ENCODE measurements at places on chromosomes 2 and 18.
A peak's percentile ranks its signal among the peaks of the same experiment; 100 is the strongest.

DNA sequence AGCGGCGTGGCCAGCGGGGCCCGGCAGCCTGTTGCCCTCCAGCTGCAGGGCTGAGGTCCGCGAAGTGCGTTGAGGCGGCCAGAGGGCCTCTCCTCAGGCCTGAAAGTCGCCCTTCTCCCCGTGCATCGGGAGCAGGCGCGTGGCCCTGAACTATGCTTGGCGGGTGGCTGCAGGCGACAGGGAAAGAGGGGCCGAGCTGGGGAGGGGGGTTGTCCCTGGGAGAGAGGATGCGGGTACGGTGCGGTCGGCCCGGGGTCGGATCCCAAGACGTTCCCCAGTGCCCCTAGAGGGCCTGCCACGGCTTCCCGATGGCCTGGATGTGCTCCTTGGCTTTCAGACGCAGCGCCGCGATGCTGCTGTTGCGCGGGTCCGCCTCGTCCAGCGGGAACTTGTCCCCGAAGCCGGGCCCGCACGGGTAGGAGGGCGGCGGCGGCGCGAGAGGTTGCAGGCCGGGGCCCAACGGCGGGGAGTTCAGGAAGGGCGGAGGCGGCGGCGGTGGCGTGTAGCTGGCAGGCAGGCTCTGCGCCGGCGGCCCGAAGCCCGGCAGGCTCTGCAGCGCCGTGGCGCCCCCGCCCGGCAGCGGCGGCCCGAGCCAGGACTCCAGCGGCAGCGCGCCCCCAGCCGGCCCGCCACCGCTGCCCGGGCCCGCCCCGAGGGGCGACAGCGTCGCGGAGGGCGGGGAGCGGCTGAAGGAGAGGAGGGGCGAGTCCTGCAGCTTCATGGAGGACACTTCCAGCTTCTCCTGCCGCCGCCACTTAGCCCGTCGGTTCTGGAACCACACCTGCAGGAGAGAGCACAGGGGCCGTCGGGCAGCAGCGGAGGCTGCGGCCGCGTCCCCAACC is 4.3 kb downstream of the RAX start:
- no peak for DNase-seq

- no peak for DNase-seq
Measured at GRCh38 chr2:104033399-104033798, 820.5 kb upstream of the POU3F3 start.

- DNase-seq, result peak; percentile 20
Measured at GRCh38 chr2:130183512-130184373, 1.7 kb downstream of the MZT2B start.

DNA sequence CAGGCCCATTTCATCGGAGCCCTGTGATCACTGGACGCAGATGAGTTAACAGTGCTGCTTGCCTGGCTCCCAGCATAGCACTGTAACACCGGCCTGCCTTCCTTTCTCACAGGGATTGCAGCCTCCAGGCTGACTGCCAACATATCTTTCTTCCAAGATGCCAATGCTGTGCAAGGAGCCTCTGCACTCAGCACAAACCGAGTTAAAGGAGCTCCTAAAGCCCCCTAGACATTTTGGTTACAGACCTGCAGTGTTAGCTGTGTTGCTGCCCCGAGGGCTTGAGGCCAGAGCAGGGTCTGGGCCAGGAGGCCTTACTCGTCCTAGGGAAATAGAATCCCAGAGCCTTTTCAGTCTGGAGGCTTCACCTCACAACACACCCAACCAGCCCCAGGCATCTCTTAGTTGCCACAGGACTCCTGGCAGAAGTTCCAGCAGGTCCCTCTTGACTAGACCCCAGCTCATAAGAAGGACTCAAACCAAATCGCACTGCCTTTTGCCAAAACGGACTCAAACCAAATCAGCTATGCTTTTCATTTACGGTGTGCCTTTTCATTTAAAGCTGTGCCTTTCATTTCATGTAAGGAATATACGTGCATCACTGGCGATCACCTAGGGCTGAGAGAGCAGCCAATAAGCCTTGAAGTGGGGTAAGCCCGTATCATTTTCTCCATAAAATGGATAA is 58.4 kb upstream of the EML4 start:
- peak; percentile 25 for DNase-seq

DNA sequence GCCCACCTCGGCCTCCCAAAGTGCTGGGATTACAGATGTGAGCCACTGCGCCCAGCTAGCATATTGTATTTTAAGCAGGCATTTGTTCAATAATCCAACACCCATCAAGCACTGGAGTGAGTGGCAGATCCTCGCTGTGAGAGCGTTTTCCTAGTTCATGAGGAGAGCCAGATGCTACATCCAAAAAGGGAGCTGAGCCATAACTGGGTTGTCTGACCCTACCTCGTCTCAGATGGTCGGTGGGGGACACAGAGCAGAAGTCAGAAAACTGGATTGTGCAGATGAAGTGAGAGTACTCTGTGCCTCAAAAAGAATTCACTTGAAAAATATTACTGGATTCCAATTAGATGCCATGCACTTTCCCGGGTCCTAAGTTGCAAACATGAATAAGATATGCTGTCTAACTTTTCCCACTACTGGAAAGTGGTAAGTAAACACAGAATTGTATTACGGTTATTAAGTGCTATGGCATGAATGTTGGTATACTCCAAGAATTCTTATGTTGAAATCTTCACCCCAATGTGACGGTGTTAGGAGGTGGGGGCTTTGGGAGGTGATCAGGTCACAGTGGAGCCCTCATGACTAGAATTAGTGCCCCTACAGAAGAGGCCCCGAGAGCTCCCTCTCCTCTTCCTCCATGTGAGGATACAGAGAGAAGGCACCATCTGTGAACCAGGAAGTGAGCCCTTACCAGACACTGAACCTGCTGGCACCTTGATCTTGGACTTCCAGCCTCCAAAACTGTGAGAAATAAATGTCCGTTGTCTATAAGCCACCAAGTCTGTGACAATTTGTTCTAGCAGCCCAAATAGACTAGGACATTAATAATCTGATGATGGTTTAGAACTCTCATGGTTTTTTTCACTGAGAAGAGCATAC is 21.5 kb downstream of the SOWAHC start:
- no peak for DNase-seq

DNA sequence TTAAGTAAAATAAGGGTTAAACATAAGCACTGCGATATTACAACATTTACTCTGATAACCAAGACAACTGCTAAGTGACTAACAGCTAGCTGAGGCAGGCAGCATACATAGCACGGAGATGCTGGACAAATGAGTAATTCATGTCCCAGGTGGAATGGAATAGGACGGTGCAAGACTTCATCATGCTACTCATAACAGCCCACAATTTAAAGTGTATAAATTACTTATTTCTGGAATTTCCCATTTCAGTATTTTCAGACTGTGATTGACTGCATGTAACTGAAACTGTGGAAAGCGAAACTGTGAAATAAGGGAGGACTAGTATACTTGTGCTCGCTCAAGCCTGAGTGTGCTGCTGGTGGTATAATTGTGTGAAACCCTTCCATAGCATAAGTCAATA is 12.9 kb downstream of the IER3IP1 start:
- DNase-seq, result no peak

DNA sequence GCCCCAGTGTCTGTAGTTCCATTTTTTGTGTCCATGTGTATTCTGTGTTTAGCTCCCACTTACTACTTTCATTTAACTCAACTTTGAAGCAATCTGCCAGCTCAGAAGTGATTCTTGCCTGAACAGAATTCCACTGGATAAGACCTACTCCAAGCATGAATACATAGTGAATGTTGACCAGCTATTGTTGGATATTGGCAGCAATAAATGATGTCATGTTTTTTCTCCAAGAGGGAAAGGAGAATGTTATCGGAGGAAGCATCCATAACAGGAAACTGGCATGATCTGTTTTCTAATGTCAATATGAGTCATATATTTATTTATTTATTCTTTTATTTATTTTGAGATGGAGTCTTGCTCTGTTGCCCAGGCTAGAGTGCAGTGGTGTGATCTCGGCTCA is 36.8 kb upstream of the TRAPPC8 start:
- DNase-seq, result no peak

GRCh38 chr2:218397820-218398436 is 1.7 kb upstream of the CTDSP1 start:
- DNase-seq, result peak; percentile 60

DNA sequence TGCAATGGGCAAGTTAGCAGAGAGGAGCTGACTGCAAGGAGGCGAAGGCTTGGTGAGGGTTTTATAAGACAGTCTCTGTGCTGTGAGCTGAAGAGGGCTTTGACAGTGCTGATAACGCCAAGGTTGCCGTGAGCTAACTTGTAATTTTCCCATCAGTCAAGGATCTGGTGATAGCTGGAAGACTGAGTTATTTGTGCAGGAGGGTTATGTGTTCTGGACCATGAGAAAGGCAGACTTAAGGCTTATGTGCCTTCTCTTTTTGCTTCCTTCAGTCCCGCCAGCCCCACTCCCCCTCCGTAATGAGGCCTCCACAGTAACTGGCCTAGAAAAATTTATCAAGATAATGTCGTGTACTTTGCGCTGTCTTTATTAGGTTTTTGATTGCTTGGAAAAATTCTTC is 94.6 kb downstream of the RTP5 start:
- no peak for DNase-seq

- no peak for DNase-seq
Measured at GRCh38 chr18:10522574-10522973, 3.3 kb upstream of the NAPG start.

GRCh38 chr18:22210311-22210754 is 40.9 kb downstream of the GATA6 start:
- DNase-seq, result no peak

DNA sequence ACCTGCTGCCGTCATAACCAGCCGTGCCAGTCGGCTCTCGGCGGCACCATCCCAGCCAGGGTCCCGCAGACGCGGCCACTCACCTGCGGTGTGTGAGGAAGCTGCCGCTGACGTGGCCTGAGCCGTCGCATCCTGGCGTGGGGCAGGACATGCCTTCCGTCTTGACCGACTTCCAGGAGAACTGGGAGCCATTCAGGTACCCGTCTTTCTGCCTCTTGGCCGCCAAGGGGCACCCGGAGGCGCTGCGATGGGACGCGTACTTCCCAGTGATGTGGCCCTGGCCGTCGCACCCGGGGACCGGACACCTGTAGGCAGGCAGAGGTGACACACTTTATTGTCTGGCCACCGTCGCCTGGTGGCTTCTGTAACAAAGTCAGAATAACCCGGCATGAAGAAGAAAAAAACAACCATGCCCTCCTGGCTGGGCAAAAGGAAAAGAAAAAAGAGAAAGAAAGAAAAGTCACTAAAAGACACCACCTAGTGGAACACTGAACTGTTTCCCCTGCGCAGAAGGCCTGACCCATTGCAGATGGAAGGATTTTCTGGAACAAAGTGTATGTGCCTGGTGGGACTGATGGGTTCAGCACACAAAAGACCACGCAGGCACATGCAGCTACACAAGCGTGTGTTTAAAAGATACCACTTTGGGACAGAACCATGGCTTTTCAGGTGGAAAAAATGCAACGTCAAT is 94.9 kb upstream of the PXDN start:
- no peak for DNase-seq

GRCh38 chr2:127829845-127830246 is 18.9 kb upstream of the WDR33 start:
- no peak for DNase-seq

DNA sequence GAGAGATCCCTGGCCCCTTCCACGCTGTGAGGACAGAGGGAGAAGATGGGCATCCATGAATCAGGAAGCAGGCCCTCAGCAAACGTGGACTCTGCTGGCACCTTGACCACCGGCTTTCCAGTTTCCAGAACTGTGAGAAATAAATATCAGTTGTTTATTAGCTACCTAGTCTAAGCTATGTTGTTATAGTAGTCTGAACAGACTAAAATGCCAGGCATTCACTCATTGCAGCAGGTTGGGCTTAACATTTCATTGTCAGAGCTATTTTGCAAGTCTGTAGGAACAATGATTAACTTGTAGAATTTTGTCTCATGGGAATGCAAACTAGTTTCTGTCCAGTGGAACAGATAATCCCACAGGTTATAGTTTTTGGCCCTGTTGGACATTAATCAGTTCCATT is 24.8 kb upstream of the TBC1D8 start:
- no peak for DNase-seq

- peak; percentile 58 for DNase-seq
Measured at GRCh38 chr18:79380816-79381806, 14.6 kb upstream of the NFATC1 start.

DNA sequence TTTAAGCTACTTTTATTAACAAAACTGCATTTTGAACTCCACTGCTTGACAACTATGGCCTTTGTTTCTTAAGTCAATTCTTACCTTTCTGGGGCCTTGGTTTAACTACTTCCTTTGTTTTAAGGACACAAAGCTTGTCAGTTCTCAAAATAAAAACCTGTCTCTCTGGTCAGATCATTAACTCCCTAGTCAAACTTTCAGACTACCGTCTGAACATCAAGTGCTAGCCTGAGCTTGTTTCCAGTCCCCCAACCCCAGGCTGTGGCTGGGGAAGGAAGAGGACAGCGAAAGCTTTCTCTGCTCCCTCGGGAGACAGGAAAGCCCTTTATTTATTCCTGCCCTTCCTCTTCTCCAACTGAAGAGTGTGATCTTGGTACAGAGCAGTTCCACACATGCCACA is 1.7 kb downstream of the SH3YL1 start:
- DNase-seq, result no peak

- no peak for DNase-seq
Measured at GRCh38 chr18:24869285-24869684, 408.8 kb downstream of the HRH4 start.

DNA sequence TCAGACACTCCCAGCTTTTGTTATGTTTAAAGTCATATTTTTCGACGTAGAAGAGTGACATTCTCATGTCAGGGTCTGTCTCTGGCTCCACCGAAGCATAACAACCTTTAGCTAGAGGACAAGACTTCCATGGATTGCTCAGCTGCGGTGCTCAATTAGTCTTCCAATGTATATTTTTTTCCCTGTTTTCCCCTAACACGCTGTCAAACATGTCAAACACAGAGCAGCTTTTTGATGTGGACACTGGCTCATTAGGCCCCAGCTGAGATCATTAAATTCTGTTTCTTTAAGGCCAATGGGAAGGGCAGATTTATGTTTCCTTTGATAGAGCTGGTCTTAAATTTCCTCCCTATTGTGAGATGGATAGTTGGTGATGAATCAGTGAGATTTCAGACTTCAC is 525.4 kb downstream of the PIK3C3 start:
- no peak for DNase-seq

- peak; percentile 45 for DNase-seq
Measured at GRCh38 chr2:96895032-96895745, 25.3 kb upstream of the SEMA4C start.

- DNase-seq, result no peak
Measured at GRCh38 chr2:196229013-196229412, 57.6 kb upstream of the STK17B start.

DNA sequence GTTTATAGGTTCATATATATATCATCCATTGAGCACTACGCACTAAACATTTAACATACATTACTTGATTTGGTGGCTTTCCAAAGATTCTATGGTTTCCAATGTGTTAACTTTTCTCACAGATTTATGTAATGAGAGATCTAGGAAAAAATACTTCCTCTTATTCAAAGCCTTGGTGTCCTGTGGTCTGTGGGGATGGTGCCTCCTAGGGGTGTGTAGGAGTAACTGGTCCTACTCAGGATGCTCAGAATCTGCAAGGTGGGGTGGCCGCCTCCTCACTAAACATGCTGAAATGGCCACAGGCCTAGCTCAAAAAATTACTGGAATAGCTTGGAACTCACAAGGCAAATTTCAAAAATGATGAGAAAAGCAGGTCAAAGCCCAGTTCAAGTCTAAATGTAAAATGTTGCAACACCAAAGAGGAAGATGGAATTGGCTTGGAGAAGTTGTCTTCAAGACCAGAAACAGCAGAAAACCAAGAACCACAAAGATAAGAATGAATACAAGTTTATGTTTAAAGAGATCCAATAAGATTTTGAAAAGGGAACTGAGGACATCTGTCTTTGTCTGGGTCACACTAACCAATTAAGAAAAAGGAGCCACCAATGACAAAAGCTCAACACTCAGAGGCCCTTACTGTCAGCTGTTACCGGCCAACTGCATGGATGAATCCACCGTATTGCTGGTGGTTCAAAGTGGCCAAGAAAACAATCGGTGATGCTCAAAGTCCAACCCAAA is 11.5 kb downstream of the GPR55 start:
- no peak for DNase-seq

Measured in hippocampal formation (tissue), 2 donors.